ENCODE measurements at places on chromosomes 4 and X.

- DNase-seq: no peak
Measured at GRCh38 chrX:140050906-140051305, 85.6 kb upstream of the CXorf66 start.

DNA sequence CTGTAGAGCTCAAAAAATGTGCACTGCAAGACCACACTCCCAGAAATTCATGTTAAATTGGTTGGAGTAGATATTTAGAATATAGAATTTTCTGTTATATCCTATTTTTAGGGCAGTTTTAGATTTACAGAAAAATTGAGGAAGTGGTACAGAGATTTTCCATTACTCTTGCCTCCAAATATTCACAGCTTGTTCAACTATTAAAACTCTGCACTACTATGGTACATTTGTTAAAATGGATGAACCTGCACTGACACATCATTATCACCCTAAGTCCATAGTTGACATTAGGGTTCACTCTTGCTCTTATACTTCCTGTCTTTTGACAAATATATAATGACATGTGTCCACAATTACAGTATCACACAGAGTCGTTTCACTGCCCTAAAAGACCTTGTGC, 1724.5 kb downstream of the C4orf33 start:
- DNase-seq: no peak

- no peak for DNase-seq
Measured at GRCh38 chr4:81166458-81167160, 48.4 kb downstream of the PRKG2 start.

DNA sequence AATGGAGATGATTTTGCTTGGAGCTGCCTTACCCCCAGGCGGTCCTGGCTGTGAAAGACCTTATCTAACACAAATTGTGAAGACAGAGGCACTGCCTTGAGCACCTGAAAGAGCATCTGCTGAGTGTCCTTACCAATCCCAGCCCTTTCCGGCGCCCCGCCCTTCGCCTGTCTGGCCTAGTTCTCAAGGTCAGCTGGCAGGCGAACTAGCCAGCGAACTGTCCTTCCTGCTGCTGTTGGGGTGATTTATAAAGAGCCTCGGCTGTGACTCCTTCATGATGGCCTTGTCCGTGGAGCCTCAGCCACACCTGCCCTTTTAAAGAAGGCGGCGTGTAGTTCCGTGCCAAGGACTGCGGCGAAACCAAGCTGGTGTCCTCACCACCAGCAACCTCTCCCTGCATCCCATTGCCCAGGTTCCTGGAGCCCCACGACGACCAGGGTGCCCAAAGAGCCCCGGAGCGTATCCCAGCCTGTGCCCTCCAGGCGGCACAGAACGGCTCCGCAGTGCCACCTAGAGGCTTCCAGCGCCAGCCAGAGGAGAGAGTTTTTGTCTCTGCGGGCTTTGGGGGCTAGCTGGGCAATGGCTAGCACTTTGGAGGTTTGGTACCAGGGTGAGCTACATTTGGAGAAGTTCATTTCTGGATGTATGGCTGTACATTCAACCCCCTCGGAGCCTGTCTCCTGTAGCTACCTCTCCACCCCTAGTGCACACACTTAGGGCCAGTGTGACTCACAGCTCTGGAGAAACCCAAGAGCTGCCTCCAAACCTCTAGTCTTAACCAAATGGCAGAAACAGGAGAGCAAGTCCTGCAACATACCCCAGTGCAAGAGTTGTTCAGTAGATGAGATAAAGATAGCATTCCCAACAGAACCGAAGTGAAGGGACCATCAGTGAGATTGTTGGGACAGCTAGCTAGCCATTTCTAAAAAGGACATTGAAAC, 36.8 kb upstream of the VMA21 start:
- DNase-seq: peak; percentile 14

GRCh38 chrX:103687073-103687695, 685 bp upstream of the MORF4L2 start:
- DNase-seq: peak; percentile 83

DNA sequence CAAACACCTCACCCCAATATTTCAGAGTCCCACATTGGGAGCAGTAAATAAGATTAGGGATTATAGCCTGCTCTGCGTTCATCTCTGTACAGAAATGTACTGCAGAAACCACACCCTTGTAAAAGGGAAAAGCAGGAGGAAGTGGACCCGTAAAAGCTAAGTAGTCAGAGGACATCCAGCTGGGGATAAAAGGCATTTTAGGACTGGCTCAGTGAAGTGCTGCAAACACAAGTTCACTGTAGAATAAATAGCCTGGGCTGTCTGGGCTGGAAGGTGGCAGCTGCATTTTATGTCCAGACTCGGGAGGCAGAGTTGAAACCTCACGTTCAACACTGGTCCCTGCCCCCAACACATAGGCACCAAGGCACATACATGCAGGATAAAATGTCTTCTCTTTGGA, 178.7 kb upstream of the FAT1 start:
- no peak for DNase-seq

DNA sequence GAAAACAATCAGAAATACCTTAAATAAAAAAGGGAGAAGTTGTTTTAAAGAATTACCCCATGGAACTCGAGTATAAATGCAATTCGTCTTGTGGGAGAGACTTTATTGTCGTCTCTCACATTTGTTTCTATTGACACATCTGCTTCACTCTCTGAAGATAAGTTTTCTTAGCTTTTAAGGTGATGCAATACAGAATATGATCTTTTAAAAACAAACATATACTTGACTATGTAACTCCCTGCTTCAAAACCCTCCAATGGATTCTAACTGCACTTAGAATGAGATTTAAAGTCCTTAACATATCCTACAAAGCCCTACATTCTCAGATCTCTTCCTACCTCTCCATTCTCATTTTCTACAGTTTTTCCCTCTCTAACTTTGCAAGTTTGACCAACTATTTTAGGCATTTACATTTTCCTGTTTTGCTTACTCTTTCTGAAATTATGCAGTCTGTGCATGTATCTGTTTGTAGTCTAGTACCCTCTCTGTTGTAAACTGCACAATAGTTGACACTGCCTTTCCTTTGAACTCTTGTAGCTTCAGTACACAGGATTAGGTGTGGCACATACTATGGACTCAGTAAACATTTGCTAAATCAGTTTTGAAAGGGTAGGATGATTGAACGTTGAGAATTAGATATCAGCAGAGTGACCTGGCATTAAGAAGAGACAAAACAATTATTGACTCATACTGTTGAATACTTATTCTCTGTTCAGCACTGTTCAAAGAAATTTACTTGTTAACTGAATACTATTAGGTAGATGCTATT, 59.8 kb downstream of the AGTR2 start:
- no peak for DNase-seq

DNA sequence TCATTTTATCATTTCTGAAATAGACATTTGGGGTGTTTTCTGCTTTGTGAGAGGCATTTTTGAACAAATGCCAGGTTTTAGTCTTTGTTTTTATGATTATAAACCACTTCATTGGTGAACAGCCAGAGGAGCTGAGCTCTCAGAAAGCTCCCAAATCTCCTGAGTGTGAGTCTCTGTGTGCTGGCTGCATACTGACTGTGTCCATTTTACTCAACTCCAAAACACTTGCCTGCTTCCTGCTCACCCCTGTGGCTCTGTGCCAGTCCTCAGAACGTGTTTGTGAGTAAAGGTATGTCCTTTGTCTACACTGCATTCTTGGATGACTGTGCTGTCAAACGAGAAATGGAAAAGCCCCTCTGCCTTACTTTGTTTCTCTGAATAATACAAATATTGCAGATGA, 5.4 kb upstream of the LRAT start:
- DNase-seq: no peak

GRCh38 chr4:138437263-138437851, 195.2 kb upstream of the SLC7A11 start:
- DNase-seq: no peak

- DNase-seq: no peak
Measured at GRCh38 chr4:48331577-48332330, 9.6 kb upstream of the SLAIN2 start.

DNA sequence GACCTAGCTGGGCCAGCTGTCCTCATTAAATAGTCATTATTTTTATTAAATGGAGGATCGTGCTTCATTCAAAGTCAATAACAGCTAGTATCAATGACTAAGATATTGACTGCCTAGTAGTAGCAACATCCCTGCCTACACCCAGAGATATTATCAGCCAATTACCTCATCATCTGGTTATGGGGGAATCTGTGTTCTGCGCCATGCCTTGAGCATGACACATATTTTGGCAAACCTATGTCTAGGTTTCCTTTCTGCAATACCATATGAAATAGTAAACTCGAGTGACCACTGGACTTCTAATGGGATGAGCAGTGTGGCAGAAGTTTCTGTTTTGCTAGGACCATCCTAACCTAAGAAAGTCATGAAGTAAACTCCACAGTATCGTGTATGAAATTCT, 50.0 kb upstream of the AADAT start:
- no peak for DNase-seq

- no peak for DNase-seq
Measured at GRCh38 chrX:111167334-111167733, 71.3 kb downstream of the PAK3 start.

DNA sequence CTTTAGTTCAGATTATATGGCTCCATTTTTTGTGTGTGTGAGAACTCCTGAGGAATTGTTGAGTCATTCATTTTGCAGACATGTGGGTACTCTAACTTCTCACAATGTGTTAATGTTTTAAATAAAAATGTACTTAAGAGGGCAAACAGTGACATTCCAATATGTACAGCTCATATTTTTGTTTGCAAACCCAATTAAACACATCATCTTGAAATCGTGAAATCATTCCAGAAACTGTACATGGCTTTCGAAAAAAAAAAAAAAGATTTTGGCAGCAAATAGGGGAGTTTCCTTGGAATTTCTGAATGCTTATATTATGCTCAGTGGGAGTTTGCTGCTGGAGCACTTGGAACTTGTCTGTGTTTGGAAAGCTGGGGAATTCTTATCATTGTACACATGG, 85.0 kb downstream of the HPGD start:
- DNase-seq: no peak

GRCh38 chr4:8709050-8709728, 116.6 kb downstream of the CPZ start:
- DNase-seq: no peak

DNA sequence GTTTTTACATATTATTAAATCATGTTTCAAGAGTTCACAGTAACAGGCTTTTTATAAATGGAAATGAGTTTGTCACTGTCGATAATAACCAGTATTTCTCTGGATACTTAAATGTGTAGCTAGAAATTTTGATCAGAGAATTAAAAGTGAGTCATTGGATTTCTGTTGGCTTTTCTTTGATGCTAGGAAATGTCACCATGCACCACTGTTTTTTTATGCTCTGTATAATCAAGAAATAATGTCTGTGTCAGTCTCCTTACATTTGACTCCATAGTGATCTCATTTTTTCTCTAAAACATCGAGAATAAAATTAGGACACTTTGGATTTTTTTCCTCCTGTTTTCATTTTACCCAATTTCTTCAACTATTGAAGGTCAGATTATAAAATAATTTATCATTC, 234.2 kb downstream of the RAPGEF2 start:
- no peak for DNase-seq

- no peak for DNase-seq
Measured at GRCh38 chrX:47587091-47587891, 5.1 kb downstream of the TIMP1 start.
